Common myeloid progenitor, CD34-positive (primary cell): ENCODE measurements at places on chromosomes 6 and 20.

DNA sequence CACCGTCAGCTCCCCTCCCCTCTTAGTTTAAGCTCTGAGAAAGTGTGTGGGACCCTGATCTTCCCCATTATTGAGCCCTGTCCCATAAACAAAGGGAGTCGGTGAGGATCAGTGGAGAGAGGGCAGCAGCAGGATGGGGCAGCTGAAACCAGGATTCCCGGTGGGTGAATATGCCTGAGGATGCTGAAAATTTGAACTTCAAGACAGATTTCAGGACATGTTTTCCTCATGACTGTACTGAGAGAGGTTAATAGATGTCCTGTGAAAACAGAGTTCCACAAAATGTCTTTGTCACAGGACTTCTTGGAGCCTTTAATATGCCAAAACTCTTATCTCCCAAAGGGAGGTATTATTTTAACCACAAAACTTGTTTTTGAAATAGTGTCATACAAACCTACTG, 53.5 kb upstream of the SLC22A16 start:
- DNase-seq: no peak

GRCh38 chr6:131381709-131382093, 191.3 kb upstream of the ARG1 start:
- DNase-seq: no peak

- no peak for DNase-seq
Observed at GRCh38 chr20:20562507-20562906, 149.9 kb downstream of the RALGAPA2 start.

- DNase-seq: no peak
Observed at GRCh38 chr20:38620441-38620840, 18.8 kb downstream of the ARHGAP40 start.

- DNase-seq: no peak
Observed at GRCh38 chr6:39343396-39343870, 20.9 kb upstream of the KCNK16 start.

- DNase-seq: peak; percentile 28
Observed at GRCh38 chr6:52253494-52253893, 9.2 kb upstream of the IL17F start.

- DNase-seq: peak; percentile 89
Observed at GRCh38 chr20:4320291-4320690, 304.9 kb upstream of the RNF24 start.

- no peak for DNase-seq
Observed at GRCh38 chr6:68726992-68727391, 91.9 kb downstream of the ADGRB3 start.

GRCh38 chr6:15337582-15337981, 91.7 kb downstream of the JARID2 start:
- DNase-seq: peak; percentile 54

GRCh38 chr6:30194797-30195690, 18.2 kb downstream of the TRIM26 start:
- DNase-seq: no peak

DNA sequence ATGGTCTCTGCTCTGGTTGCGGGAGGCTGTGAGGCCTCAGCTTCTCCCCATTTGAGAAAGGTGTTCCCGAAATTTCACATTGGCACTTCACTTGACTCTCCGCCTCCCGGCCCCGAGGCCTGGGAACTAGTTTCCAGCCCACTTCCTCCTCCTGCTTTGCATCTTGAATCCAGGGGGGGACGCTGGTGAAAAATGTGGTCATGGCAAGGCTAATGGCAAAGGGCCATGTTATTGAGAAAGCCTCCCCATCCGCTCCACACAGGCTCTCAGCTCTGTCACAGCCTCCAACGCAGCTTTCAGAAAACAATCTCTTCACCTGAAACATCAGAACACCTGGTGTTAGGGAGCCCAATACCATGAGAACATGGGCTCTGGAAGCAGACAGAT, 5.6 kb downstream of the PLAGL2 start:
- DNase-seq: no peak

DNA sequence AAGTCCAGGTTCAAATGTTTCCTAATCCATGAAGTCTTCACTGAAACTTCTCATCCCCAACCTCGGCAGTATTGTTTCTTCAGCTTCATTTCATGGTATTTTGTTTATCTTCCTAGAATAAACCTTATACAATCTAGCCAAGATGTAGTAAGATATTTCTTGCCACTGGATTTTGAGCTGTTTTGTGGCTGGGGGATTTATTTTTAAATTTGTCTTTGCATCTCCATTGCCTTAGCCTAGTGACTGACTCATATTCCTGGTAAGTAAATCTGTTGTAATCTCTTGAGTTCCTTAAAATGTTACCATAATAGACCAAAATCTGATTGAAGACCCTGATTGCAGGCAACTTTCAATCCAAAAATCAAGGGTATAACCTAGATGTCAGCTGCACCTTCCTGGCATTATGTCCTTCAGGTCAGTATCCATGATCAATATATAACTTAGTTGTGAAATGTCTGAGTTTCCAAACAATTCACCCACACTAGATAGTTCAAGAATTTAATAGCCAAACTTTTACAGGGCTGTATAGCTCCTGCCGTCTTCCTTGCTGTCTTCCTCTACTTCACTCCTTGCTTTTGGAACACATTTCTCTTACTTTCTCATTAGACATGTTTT, 4.7 kb upstream of the TRMT11 start:
- DNase-seq: no peak
